Fibroblast of skin of left quadriceps (primary cell): ENCODE measurements at places on chromosomes 2 and 18.

GRCh38 chr2:8676921-8677645, 4.8 kb upstream of the ID2 start:
- DNase-seq, result no peak

DNA sequence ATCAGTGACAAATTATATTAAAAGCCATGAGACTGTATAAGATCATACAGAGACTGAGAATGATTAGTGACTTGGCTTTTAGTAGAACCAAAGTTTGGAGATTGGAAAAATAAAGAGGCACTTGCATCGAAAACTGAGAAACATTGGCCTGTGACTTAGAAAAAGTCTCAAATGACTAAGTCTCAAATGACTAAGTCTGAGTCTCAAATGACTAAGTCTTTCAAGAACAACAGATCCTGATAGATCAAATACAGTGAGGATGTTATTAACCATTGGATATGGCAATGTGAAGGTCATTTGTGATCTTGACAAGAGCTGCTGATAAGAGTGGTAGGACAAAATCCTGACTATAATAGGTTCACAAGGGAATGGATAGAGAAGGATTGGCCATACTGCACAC, 135.5 kb upstream of the FANCL start:
- no peak for DNase-seq

DNA sequence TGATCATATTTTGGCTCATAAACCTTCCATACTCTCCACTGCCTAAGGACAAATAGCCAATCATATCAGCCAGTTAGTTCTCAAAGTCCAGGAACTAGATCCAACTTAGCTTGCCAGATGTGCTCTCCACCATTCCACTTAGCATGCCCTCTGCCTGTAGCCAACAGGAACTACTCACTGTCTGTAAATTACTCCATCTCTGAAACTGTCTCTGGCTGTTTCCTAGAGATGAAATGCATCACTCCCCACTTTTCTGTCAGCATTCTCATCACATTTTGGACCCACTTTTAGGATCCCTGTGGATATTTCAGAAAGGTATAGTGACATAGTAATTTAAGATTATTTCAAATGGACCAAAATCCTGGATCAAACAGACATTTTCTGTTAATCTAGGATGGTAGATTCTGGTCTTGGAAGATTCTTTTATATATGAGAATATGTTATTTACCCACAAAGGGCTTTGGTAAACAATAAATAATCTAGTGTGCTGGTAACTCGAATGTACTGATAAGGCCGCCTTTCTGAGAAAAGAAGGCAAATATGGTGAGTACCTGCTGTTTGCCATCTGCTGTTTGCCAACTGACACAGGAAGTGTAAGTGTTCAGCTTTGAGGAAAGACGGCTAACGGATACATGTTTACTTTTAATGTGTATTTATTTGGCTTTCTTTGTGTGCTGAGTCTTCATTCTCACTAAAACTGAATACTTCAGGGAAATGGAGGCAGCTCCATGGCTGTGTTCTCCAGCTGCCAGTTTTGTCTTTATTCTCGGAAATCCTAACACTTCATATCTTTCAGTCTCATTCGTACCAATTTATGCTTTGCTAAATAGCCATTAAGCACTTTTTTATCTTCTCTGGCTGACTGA, 79.5 kb downstream of the EVA1A start:
- no peak for DNase-seq

DNA sequence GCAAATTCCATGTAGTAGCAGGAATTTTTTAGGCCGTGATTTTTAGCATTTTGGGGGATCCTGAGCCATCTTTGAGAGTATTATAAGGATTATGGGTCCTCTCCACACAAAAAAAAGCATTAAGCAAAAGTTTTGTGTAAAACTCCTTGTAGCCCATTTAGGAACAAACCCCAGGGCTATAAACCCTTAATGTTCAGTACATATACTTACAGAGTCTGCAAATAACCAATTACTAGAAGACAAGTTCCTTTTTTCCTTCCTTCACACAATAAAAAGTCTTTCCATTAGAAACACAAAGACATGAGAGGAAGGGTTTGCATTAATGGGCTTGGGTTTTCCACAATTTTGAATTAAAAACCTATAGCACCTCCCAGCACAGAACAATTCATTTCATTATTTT, 44.6 kb downstream of the WDFY1 start:
- no peak for DNase-seq

DNA sequence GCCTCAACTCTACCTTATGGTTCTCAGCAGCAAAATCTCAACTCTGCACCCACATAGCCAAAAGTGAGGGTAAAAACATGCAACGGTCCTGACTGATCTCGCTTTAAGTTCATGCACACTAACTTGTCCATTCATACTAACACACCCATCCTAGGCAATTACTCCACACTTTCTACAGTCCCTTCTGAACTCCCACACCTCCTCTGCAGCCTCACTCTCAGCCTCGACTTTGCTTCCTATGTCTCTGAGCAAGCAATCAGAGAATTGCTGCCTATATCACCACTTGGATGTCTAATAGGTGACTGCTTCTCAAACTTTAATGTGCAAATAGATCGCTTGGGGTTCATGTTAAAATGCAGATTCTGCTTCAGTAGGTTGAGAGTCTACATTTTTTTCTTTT, 7.8 kb upstream of the TMBIM1 start:
- DNase-seq, result no peak

DNA sequence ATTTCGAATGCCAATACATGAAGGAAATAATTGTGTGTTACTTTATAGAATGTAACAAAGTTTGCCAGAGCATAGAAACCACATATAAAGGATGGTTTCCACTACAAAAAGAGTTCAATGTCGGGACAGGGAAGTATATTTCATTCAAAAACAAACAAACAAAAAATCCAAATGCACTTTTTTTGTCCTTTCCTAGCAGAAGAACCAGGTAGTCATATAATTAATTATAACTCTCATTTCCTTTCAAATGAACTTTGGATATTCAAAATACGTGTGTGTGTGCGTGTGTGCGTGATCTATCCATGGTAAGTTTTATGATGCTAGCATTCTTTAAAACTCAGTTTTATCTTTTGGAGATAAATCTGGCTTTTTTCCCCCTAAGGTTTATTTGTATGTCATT, 8.3 kb downstream of the FN1 start:
- DNase-seq, result no peak

DNA sequence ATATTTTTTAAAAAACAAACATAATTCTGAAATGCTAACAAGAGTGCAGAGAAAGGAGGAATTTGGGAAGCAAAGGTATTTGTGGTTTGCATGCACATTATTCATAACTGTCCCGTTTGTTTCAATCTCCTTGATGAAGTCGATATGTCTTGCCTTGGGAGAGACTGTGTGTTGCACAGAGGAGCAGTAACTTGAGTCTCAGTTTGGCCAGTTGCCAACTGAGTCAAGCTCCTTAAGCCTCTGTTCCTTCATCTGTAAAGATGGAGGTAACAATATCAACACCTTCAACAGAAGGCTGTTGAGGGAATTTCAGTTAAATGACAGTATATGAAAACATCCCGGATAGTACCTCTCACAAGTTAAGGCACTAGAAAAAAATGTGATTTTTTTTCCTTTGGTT, 226.2 kb downstream of the ASXL3 start:
- peak; percentile 54 for DNase-seq

GRCh38 chr2:117948615-117949014, 65.3 kb downstream of the CCDC93 start:
- DNase-seq, result no peak

DNA sequence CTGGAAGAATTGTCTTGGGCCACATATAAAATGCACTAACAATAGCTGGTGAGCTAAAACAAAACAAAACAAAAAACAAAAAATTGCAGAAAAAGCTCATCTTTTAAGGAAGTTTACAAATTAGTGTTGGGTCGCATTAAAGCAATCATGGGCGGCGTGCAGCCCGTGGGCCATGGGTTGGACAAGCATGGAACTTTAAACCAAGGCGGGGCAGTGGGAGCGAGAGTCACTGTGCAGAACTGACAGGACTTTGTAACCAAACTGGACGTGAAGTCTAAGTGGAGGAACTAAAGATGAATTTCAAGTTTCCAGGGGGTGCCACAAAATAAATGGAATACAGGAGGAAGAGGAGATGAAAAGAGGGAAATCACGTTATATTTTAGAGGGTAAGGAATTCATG, 80.7 kb downstream of the PSMG2 start:
- no peak for DNase-seq

DNA sequence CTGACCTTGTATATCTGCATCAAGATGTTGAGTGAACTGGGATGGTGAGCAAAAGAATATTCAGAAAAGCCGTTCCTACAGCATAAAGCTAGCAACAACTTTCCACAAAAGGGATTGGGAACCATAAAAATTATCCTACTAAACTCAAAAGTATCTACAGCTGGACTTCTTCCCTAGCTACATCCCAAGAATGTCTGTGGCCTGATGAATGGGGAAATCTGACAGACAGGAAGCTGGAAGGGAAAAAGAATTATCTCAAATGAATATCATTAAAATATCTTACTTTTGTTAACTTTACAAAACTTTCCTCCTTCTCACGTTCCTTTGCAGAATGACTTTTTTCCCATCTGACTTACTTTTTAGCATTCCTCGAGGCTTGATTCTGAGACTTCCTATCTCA, 150.9 kb downstream of the PDE11A start:
- no peak for DNase-seq

DNA sequence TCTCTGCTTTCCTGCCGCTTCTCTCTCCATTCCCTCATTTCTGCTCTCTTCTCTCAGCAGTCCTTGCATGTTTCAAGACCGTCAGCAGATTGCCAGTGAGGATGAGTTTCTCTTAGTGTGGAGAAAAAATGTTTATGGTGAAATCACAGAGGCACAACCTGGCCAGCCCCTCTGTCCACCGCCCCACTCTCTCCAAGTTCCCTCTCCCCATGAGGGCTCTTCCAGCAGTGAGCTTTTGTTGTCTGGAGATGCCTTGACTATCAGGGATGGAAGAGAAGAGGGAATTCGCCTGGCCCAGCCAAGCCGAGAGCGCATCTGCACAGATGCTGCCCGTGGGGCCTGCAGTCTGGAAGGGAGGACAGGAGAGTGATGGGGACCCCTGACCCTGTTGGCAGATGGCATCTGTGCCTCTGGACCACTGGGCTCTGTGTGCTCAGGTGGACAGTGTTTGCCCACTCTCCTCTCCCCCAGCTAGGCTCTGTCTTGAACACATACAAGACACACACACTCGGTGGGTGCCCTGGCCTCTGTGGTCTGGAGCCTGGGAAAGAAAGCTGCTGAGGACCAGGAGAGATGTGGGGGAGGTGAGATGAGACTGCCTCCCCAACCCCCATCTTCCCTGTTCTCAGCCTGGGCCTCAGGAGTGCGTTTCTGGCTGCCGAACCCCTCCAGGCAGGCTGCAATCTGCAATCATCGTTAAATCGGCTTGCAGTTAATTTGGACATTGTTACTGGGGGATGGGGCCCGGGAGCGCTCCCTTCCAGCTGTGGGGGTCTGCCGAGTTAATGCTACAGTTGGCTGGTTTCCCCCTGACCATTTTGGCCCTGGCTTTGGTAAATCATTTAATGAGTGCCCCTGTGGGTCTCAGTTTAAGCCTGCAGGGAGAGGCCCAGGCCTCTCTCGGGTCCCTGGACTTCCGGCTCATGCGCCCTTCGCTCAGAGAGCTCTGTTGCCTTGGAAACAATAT, 4.5 kb downstream of the ITM2C start:
- no peak for DNase-seq

DNA sequence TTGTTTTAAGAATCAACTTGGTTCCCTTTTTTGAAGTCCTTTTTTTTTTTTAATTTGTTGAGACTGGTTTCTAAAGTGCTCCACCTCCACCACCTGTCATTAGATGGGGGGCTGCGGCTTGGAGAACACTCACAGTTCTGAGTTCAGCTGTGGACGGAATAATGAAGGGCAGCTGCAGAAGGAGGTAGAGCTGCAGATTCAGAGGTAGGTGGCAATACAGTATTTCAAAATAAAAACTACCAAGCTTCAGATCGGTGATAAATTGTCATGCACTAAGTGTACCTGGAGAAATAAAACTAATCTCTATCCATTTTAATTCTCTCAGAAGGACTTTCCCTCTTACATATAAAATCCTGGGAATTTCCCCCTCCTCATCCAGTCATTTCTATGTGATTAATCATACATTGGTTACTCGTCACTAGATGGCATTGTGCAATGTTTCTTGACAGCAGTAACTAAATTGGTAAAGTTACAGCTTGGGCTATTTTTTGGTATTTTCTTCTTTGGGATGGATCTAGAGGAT, 81.1 kb upstream of the SLC39A10 start:
- peak; percentile 85 for DNase-seq

DNA sequence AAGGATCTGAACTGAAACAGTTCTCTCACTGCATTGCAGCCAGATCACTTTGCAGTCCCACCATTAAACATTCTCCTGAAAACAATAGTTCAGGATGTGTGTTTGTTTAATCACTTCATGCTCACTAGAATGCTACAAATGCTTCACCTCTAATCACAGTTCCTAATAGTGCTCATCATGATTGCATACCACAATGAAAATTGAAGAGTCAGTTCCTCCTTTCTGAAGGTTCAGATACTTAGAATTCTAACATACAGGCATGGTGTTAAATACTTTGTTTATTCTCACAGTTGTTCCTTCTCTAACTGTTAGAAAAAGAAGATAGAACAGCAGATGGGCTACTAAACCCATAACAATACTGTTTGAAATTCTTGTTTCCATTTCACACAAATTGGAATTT, 622.3 kb upstream of the ACVR2A start:
- no peak for DNase-seq

DNA sequence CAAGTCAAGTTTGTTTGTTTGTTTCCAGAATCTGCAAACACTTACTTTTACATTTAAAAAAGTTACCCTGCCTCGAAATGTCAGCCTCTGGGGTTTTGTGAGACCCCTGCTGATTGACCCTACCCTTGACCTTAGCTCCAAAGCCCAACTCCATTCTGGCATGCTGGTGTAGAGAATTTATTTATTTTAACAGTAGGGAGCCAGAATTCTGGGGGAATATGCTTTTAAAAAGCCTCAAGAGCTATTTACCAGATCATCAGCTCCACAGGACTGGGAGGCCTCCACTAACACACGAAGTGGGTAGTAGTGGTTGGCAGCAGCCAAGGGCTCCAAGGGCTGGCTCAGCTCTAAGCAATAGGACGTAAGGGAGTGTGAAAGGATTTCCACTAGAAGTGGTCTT, 23.2 kb upstream of the GREB1L start:
- DNase-seq, result no peak

- DNase-seq, result peak; percentile 45
Measured at GRCh38 chr2:157307021-157307420, 18.6 kb downstream of the ERMN start.

- no peak for DNase-seq
Measured at GRCh38 chr2:17306219-17306618, 212.0 kb downstream of the RAD51AP2 start.

DNA sequence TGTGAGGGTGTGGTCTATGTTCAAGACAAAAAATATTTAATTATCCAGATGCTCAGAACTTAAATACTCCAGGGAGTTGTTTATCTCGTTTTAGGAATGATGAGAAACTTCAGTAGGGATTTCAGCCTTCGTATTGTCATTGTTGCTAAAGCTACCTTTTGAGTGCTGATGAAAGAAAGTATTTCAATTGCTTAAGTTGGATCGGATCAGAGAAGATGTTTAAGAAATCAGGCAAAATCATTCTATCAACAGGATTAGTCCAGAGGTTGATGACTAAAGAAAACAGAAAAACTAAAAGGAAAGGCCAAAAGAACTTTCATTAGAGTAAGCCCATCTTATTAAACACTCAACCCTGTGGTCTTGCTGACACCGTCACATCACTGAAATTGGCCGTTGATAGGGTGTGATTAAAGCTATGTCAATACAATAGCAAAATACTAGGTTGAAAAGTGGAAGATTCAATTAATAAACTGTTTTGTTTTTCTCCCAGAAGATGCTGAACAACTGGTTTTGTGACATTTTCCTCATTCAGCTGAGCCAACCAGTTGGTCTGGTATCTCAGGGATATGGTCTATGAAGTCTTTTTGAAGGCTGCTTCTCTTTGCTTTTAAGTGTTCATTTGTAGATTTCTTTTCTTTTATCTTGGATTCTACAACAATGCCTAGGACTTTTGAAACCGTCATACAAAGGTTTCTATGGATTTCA, 551.7 kb downstream of the SLC4A3 start:
- DNase-seq, result no peak
